Femur (tissue), 1 donor: ENCODE measurements at places on chromosomes 3 and 15.

GRCh38 chr3:73855813-73856212 is 231.1 kb upstream of the PDZRN3 start:
- no peak for DNase-seq

GRCh38 chr3:65967451-65967850 is 71.3 kb downstream of the MAGI1 start:
- DNase-seq = no peak

GRCh38 chr15:98308117-98308516 is 340.2 kb upstream of the IGF1R start:
- no peak for DNase-seq

DNA sequence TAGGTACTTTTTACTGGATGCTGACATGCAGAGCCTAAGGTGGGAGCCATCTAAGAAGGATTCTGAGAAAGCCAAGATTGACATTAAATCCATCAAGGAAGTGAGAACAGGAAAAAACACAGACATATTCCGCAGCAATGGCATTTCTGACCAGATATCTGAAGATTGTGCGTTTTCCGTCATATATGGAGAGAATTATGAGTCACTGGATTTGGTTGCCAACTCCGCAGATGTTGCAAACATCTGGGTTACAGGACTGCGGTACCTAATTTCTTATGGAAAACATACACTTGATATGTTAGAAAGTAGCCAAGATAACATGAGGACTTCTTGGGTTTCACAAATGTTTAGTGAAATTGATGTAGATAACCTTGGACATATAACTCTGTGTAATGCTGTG is 125.1 kb downstream of the PLCL2 start:
- no peak for DNase-seq

DNA sequence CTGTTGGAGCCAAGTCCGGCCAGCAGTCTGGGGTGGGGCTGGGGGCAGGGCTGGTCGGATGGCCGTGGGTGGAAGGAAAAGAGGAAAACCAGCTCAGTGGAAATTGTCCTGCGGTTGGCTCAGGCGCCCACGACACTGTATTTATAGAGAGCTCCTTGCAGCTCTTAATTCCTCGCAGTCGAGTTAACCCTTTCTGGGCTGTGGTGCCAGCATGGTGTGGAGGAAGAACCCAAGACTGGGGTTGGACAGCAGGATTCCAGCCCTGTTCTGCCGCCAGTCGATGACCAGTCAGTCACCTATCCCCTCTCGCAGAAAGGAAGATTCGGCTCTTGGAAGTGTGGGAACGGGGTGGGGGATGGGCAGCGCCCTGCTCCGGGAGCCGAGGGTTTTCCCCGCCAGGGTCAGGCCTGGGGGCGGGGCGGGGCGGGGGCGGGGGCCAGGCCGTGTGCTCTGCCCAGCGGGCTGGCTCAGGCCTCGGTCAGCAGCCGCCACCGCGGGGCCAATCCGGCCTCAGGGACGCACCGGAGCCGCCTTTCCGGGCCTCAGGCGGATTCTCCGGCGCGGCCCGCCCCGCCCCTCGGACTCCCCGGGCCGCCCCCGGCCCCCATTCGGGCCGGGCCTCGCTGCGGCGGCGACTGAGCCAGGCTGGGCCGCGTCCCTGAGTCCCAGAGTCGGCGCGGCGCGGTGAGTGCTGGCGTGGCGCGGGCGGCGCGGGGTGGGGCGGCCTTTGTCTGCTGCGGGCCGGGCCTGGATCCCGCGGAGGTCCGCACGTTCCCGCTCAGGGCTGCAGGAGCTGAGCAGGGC is at the start of gene CD276:
Gene CD276, plus strand, starts transcription at position 607 of the 804 bp plus-strand sequence. CDS start 15,257 bp downstream, outside the sequence.
- peak; percentile 89 for DNase-seq

DNA sequence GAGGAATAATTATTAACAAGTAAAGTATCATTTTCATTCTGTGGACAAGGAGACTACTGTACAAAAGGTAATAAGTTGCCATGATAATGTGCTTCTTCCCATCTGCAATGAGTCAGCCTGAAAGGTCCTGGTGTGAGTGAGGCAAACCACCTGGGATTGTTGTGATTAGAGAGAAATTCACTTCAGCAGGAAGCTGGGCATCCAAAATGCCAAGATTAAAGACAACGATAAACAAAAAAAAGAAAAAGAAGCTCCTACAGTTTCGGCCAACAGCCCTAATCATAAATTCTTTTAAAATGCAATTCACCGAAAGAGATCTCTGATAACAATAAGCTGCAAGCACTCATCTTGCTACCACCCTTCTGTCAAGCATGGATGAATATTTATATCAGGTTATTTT is 507.8 kb downstream of the TUSC7 start:
- DNase-seq = no peak

GRCh38 chr3:133238015-133238414 is 161.8 kb upstream of the BFSP2 start:
- no peak for DNase-seq

- no peak for DNase-seq
Observed at GRCh38 chr3:66379565-66379964, 121.3 kb downstream of the LRIG1 start.

DNA sequence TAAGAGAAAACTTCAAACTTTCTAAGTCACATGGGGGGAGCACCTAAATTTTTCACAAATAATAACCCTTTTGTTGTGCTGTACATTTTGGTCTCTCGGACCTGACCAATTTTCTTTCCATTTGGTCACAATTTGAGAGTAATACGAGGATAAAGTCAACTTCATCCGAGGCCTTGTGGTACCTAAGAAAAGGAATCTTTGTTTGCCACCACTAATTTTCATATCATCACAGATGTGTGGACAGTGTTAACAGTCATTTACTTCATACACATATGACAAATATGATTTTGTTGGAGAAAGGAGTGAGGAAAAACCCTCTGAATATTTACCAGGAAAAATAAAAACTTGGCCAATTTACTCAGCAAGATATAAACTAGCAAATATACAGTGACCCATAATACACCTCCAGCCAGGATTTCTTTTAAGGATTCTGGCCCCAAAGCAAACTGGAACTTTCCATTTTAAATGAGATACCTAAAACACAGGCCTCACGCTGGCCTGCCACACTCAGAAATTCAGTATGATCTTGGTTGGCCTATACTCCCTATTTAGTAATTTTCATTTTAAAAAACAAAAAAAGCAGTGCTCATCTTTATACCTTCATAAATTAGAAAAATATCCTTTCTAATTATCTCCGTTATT is 40.7 kb downstream of the VGLL4 start:
- no peak for DNase-seq

DNA sequence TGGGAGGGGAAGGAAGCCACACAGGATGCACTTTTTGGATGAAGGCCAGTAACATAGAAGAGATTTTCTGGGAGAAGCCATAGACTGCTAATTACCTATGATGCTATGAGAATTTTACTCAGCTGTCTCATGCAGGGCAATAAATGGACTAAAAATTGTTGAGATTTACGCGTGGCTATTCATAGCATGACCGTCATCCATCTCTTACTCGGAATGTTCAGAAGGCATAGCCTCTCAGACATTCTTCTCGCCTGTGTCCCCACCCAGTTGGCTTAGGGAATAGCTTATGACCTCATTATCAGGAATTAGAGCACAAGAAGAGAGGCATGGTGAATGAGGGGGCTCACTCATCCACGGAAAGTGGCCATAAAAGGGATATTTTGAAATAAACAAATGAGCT is 107.9 kb upstream of the ATP10A start:
- DNase-seq = no peak

- DNase-seq = no peak
Observed at GRCh38 chr3:69115731-69116130, 6.7 kb downstream of the LMOD3 start.

GRCh38 chr3:107958146-107958545 is 132.7 kb downstream of the CD47 start:
- no peak for DNase-seq

DNA sequence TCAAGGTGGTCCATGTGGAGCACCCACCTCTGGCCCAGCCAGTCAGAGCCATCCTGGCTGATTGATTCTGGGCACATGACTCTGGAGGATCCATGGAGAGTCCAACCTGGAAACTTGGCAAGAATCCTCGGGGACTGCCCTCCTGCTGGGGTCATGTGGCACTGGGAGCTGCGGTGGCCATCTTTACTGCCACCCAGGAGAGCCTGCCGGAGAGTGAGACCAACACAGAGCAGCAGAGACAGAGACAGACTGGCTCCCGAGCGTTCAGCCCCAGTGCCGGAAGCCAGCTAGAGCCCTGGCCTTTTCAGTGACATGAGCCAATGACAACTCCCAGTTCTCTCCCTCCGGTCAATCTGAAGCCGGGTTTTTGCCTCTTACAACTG is 11.5 kb upstream of the GATA2 start:
- DNase-seq = no peak

- peak; percentile 11 for DNase-seq
Observed at GRCh38 chr3:14512281-14512941, 27.7 kb downstream of the GRIP2 start.

DNA sequence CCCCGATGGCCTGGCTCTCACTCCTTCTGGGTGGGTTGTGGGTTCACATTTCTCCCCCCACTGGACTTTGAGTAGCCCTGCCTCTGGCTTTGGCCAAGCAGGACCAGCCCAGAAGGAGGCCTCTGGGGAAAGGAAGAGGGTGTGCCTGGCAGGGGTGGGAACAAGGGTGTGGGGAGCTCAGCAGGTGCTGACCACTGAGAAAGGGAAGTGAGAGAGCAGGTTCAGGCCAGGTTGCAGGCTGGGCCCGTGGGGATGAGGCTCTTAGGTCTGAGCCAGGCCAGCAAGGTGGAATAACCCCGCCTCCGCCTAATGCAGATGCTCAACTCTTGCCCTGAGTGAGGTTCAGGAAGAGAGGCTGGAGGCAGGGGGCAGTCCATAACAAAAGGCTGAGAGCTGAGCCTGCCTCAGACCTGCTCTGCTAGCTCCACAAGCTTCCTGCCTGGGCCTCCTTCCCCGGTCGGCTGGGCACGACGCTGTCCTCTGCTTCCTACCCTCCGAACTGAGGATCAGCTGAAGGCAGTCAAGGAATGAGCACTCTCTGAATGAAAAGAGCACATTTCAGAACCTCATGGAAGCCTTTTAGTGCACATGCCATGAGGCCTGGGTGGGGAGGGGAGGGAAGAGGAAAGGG is 82.7 kb downstream of the TLE3 start:
- no peak for DNase-seq

DNA sequence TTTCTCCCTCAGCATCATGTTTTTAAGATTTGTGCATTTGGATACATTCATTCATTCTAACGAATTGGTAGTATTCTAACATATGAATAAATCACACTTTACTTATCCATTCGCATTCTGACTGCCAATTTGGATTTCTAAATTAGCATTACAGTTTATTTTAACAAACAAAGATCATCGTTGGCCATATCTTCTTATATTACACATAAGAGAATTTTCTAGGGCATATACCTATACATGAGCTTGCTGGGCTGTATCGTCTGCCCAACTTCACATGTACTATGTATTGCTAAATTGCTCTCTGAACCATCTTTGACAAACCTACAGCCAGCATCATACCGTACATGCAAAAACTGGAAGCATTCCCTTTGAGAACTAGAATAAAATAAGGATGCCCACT is 265.8 kb upstream of the PPP2R3A start:
- DNase-seq = no peak

DNA sequence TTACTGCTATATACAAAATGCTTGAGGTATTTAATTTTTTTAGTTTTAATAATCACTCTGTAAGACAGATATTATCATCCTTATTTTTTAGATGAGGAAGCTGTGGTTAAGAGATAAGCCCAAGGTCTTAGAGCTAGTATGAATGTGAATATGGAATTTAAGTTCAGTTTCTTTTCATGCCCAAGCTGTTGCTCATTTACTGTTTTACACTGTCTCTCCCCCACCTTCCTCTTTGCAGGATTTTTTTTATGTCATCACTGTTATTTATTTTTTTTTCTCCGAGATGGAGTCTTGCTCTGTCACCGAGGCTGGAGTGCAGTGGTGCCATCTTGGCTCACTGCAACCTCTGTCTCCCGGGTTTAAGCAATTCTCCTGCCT is 22.5 kb downstream of the MAP2K5 start:
- no peak for DNase-seq

DNA sequence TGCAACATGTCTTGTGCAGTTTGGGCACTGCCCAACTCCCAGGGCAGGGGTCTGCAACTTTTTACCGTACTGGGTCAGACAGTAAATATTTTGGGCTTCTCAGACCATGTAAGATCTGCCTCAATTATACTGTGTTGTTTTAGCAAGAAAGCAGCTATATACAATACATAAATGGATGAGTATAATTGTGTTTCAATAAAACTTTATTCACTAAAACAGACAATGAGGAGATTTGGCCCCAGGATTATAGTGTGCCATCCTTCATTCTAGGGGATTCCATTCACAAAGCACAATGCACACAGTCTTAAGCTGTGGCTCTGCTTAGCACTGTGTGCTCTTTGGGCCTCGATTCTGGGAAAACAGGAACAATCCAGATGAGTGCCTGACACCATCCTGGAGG is 354.4 kb upstream of the PROK2 start:
- DNase-seq = no peak

GRCh38 chr3:65894126-65894525 is 144.6 kb downstream of the MAGI1 start:
- DNase-seq = no peak

DNA sequence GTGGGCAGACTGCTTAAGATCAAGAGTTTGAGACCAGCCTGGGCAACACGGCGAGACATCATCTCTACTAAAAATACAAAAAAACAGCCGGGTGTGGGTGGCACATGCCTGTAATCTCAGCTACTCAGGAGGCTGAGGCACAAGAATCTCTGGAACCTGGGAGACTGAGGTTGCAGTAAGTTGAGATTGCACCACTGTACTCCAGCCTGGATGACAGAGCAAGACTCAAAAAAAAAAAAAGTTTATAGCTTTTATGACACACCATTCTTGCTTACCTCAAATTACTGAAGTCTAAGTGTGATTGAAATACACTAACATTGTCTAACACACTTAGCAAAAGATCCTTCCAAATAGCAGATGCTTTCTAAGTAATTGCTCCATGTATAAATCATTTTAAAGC is 207.6 kb downstream of the STAG1 start:
- no peak for DNase-seq

GRCh38 chr15:58549013-58549784 is 117.4 kb downstream of the LIPC start:
- peak; percentile 44 for DNase-seq

- no peak for DNase-seq
Observed at GRCh38 chr3:186988806-186989205, 58.5 kb downstream of the ST6GAL1 start.

DNA sequence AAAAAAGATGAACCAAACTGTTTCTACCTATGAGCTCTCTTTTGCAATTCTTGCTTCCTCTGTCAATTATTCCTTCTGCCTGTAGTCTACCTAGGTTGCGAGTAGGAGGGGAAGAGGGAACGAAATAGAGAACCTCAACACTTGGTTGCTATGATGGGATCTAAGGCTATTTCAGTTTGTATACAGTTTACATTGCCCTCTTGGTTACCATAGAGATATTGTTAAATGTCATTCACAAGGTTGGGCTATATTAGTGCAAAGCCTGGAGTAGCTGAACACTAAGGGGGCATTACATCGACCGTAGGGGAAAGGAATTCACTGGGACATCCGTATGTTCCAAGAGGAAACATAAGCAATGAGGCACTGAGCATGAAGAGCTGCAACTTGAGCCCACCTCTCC is 276.9 kb downstream of the GBE1 start:
- no peak for DNase-seq

- no peak for DNase-seq
Observed at GRCh38 chr3:20047341-20047779, 7.1 kb downstream of the KAT2B start.
